ENCODE measurements at places on chromosomes 6 and 20.
A peak's percentile ranks its signal among the peaks of the same experiment; 100 is the strongest.

DNA sequence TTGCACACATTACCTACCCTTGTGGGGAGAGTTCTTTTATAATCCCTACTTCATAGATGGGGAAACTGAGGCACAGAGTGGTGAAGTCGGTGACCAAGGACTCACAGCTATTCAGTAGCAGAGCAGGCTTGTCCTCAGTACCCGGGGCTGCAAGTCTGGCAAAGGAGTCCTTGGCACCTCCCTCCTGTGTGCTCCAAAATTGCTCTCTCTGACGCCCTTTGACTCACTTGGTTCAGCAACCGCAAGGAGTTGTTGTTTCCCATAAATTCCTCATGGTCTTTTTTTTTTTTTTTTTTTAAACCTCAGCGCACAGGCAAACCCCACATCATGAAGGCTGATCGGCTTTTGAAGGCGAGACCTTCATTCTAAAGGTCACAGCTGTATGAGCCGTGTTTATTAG, 143.2 kb downstream of the CEBPB start:
- no peak for DNase-seq

GRCh38 chr20:53750827-53751619, 157.4 kb upstream of the ZNF217 start:
- peak; percentile 82 for DNase-seq

GRCh38 chr6:16503241-16503775, 258.0 kb downstream of the ATXN1 start:
- DNase-seq, result no peak

DNA sequence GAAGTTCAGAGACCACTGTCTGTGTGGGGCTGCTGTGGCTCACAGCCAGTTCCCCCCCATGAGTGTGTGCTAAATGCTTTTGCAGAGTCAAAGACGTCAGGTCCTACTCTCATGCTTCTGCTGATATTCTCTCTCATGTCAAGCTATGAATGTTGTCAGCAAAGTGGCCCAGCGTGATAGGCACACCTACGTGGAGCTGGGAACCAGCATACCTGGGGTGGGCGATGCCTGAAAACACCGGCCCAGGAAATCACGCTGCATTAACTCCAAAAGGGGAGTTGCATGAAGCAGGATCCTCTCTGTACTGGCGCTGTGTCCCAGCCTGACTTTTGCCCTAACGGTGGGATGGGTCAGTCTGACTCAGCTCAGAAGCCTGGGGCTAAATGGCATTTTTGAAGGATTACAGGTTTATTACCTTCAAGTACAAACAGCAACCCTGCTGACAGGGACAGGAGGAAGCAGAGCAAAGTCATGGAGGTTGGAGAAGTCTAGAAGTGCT, 9.0 kb upstream of the MRPS10 start:
- DNase-seq, result no peak

DNA sequence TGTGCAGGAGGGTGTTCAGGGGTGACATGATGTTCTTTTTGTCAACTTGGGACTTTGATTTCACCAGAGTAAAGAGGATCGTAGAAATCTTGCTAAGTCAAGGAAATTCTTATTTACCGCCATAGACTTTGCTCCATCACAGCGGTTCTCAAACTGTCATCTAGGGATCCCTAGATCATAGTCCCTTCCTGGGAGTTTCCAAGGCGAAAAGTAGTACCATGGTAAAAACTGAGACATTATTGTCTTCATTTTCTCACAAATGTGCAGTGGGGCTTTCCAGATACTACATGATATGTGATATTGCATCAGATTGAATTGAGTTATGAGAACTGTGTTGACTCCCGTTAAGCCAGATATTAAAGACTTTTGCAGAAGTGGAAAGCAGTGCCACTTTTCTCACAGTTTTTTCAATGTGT, 79.7 kb downstream of the JARID2 start:
- peak; percentile 44 for DNase-seq
